ENCODE measurements at places on chromosomes 16 and 17. TPM values are rescaled to one million over a fixed set of nuclear protein-coding genes. Genes with fewer than 3 reads are reported as not detected.
A peak's percentile ranks its signal among the peaks of the same experiment; 100 is the strongest.

DNA sequence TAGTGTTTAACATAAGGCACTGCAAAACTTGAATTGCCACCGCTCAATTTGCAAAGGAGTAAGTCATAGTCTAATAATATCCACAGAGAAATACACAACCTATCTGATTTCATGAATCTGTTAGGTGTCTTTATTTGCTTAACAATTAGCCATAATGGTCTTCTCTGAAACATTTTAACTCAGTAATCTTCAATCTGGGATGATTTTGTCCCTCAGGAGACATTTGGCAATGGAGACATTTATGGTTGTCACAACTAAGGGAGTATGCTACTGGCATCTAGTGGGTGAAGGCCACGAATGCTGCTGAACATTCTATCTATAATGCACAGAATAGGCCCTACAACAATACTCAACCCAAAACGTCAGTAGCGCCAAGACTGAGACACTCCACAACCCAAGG lies 4.3 kb downstream of the UBE2G1 start:
- DNase-seq, result no peak
- H3K36me3 ChIP-seq, result peaks cover 10% of the 10 kb centered on the region
- no peaks in the 10 kb centered on the region for H3K27me3 ChIP-seq
- no peak overlapping the region for H3K4me3 ChIP-seq

DNA sequence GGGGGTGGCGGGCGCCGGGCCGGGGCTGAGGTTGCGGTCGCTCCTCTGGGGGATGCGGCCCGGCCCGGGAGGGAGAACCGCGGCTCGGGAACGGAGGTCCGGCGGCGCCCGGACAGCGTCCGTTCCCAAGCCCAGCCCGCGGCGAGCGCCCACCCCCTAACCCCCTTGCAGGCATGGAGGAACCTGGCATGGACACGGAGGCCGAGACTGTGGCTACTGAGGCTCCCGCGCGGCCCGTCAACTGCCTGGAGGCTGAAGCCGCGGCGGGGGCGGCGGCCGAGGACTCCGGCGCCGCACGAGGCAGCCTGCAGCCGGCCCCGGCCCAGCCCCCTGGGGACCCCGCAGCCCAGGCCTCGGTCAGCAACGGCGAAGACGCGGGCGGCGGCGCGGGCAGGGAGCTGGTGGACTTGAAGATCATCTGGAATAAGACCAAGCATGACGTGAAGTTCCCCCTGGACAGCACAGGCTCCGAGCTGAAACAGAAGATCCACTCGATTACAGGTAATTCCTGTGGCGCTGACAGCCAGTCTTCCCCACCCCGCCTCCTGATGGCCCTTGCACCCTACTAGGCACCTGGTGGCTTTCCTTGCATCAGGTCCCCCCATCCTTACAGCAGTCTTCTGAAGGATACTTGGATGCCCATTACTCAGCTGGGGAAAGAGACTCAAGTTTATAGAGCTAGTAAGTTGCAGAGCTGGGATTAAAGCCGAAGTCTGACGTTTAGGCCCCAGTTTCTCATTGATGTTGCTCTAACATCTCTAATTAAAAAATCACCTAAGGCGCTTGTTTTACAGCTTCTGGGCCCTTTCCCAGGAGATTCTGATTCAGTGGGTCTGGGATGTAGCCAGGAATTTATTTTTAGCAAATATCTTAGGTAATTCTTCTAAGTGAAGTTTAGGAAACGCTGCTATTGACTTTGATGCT lies 514 bp downstream of the UBFD1 start:
- H3K4me1 ChIP-seq, result peaks cover 20% of the 10 kb centered on the region
- H3K27ac ChIP-seq, result peak overlapping the region; percentile 81
- no peaks in the 10 kb centered on the region for H3K27me3 ChIP-seq
- peaks cover 30% of the 10 kb centered on the region for H3K36me3 ChIP-seq

GRCh38 chr17:73067075-73067474 lies 25.4 kb downstream of the SLC39A11 start:
- H3K4me1 ChIP-seq, result no peaks in the 10 kb centered on the region
- H3K27me3 ChIP-seq, result no peaks in the 10 kb centered on the region
- no peaks in the 10 kb centered on the region for H3K36me3 ChIP-seq
- H3K4me3 ChIP-seq, result no peak overlapping the region
- no peak for DNase-seq

DNA sequence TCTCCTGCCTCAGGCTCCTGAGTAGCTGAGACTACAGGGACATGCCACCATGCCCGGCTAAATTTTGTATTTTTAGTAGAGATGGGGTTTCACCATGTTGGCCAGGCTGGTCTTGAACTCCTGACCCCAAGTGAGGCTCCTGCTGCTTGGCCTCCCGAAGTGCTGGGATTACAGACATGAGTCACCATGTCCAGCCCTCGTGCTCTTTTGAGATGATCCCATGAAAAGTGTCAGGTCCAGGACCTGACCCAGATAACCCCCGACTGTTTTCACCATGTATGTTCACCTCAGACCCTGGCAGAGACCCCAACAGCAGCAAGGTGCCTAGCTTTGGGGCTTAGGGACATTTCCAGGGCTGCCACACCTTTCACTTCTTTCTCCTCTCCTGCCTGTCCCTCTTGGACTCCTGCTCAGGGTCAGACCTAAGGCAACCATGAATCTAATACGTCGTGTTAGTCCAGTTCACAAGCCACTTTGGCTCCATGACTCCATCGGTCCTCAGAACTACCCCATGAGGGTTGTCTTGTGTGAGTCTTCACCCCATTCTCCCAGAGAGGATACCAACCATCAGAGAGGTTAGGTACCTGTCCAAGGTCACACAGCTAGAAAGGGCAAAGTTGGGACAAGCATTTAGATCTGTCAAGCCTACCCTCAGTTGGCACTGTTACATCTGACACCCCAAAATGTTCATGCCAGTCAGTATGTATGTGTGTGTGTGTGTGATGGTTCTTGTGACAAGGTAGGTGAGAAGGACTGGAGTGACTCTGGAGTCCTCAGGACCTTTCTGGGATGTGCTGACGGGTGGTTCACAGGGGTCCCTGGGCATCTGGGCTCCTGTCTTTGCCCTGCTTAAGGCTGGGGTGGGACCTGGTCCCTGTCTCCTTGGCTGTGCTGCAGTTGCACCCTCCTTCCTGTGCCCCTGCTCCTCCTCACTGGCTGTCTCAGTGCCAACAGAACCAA lies 23.1 kb upstream of the MAP3K14 start:
- H3K4me3 ChIP-seq, result no peak overlapping the region
- peaks cover 21% of the 10 kb centered on the region for H3K4me1 ChIP-seq
- no peaks in the 10 kb centered on the region for H3K27me3 ChIP-seq
- no peaks in the 10 kb centered on the region for H3K36me3 ChIP-seq

DNA sequence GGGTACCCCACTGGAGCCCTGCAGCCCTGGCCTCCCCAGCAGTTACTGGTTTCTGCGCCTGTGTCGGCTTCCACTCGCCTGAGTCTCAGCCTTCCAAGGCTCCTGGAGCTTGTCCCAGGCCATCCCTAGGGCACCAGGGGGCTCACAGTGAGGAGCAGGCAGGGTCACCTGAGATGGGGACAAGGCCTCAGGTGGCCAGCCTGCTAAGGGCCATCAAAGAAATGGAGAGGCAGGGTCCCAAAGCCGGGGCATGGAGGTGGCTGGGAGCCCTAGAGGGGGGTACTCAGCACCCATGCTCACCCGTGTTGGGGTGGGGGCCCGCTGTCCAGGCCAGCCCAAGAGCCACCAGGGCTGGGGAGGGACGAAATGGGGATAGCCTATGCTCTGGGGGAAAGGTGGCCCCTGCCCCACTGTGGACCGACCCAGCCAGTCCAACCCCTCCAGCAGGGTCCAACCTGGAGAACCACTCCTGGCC lies 1.3 kb downstream of the FASN start:
- peak overlapping the region; percentile 93 for H3K4me3 ChIP-seq
- H3K27ac ChIP-seq, result peak overlapping the region; percentile 99
- no peaks in the 10 kb centered on the region for H3K27me3 ChIP-seq
- peaks cover 63% of the 10 kb centered on the region for H3K36me3 ChIP-seq
- DNase-seq, result no peak
- peaks cover 45% of the 10 kb centered on the region for H3K4me1 ChIP-seq

DNA sequence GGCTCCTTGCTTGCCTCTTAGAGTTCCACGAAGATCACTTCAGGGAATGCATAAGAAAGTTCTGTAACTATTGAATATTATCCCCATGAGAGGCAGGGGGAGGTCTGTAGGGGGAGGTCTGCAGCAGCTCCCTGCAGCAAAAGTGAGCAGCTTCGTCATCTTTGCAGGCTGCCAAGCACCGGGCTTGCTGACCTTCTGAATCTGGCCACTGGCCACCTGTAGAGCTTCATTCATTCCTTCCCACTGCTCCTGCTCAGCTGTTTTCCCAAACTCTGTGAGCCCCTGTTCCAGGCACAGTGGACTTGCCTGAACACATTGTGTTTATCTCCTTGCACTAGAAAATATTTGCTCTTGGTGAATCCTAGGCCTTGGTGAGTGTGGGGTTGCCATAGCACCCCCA lies 443.3 kb downstream of the HAPSTR1 start:
- H3K27me3 ChIP-seq, result peaks cover 4% of the 10 kb centered on the region
- no peak overlapping the region for H3K4me3 ChIP-seq
- no peak for DNase-seq
- no peaks in the 10 kb centered on the region for H3K36me3 ChIP-seq
- H3K4me1 ChIP-seq, result no peaks in the 10 kb centered on the region

- peaks cover 15% of the 10 kb centered on the region for H3K4me1 ChIP-seq
- no peaks in the 10 kb centered on the region for H3K36me3 ChIP-seq
- no peaks in the 10 kb centered on the region for H3K27me3 ChIP-seq
Measured at GRCh38 chr16:2339521-2340484, 725 bp downstream of the ABCA3 start.

GRCh38 chr16:57534881-57535658 lies 1.3 kb downstream of the CCDC102A start:
- peaks cover 51% of the 10 kb centered on the region for H3K4me1 ChIP-seq
- H3K27me3 ChIP-seq, result no peaks in the 10 kb centered on the region
- peaks cover 4% of the 10 kb centered on the region for H3K36me3 ChIP-seq
- peak overlapping the region; percentile 53 for H3K27ac ChIP-seq

RASL10B gene
- 0.15 TPM for total RNA-seq

CFAP52 gene
- not detected for total RNA-seq

All from HCT116 (cell line).